ENCODE measurements at places on chromosomes 3 and 15.

DNA sequence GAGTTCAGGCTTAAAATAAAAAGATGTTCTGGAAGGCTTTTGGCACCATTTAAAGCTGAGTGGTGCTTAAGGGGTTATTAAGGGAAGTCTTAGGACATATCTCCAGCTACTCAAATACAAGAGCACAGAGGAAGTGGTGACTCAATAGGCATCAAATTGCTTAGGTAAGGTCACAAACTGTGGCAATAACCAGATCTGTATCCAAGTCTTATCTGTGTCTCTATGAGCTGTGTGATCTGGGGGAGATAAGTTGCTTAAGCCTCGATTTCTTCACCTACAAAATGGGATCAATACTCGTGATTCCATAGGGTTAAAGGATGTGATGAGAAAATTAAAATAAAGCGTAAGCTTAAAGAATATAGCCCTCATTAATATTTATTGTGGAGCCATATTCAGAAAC is 7.6 kb downstream of the HDC start:
- no peak for DNase-seq

DNA sequence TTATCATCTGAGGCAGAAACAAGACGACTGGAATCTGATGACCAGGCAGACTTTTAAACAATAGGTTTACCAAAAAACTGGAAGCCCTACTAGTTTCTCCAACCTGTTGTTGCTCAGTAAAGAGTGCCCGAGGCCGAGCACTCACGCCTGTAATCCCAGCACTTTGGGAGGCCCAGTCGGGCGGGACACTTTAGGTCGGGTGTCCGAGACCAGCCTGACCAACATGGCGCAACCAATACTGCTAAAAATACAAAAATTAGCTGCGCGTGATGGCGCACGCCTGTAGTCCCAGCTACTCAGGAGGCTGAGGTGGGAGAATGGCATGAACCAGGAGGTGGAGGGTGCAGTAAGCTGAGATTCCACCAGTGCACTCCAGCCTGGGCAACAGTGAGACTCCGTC is 1.1 kb upstream of the WDR5B start:
- DNase-seq, result no peak

DNA sequence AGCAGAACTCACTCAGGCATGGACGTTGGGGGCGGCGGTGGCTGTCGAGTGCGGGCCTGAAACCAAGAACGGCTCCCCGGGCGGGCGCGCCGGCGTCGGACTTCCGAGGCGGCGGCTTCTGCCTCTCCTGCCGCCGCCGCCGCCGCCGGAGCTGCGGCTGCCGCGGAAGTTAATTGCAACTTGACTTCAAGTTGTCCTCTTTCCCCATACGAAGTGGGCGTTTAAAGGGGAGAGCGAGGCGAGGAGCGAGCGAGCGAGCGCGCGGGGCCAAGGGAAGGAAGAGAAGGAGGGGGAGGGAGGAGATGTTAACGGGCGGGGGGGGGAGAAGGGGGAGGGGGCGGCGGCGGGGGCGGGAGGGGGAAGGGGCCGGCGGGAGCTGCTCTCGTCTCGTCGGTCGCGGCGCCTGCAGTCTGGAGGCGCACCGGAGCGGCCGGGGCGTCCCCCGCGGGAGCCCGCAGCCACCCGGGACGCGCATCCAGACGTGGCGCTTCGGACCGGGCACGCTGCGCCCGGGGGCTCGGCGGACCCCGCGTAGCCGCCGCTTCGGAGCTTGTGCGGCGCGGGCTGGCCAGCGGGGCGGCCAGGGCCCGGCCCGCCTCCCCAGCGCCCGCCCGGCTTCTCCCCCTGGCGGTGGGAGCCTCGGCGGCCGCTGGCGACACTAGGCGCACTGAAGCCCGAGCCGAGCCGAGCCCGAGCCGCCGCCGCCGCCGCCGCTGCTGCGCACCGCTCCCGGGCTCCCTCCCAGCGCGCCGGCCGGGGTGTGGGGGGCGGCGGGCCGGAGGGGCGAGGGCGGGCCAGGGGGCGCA is 19.7 kb upstream of the SATB1 start:
- peak; percentile 77 for DNase-seq

GRCh38 chr3:100482176-100482575 is 10.2 kb upstream of the TMEM45A start:
- no peak for DNase-seq

GRCh38 chr3:24264011-24264410 is 230.6 kb downstream of the THRB start:
- DNase-seq, result no peak

GRCh38 chr3:108346301-108347227 is 50.2 kb downstream of the HHLA2 start:
- DNase-seq, result no peak

DNA sequence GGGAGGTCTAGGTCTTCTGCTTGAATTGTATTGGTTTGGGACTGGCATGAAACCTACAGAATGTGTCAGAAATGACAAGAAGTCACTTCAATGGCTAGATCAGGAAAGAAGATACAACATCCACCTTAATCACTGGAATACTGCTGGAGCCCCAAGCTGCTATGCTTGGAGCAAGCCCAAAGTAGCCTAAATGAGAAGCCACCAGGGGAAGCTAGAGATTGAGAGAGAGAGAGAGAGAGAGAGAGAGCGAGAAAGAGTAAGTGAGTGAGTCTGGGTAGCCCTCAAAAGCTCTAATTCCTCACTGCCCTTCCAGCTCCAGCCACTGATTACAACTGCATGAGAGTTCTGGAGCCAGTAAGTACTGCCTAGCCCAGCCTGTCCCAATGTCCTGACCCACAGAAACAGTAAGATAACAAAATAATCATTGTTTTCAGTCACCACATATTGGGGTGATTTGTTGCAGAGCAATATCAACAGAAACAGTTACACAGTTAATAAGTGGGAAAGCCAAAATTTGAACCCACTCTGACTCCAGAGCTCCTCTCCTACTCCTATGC is 529.2 kb upstream of the GOLIM4 start:
- DNase-seq, result no peak

DNA sequence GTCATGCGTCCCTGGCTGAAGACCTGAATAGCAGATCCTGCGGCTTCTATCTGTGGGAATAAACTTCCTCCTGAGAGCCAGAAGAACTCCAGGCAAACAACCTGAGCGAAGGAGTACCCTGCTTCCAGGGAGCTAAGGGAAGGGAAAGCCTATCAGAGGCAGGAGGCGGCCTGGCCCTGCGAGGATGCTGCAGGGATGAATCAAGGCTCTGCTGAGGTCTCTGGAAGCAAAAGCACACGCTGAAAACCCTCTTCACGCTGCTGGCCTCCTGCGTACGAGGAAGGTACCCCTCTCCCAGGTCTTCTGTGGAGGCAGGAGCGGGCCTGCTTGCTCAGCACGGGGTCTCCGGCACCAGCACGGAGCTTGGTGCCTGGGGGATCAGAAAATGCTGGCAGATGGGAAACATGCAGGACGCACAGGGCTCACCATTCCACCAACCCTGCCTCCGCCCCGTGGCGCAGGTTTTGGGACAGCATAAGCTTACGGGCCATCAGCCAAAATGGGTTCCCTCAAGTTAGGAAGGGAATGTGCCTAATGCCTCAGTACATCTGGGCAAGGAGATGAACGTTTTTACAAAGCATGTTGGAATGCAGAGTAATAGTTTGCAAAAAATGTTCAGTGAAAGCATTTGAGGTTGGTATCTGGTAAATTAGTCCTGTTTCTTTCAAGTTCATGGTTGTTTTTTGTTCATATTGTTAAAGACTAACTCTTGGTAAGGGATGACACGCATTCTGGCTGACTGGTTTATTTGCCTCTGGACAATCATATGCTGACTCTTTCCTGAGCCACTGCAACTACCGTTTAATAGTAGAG is 72.3 kb downstream of the CHSY1 start:
- no peak for DNase-seq

- no peak for DNase-seq
Observed at GRCh38 chr15:60523056-60523455, 44.1 kb upstream of the ICE2 start.
